ENCODE measurements at places on chromosomes 3 and 15. TPM values are rescaled to one million over a fixed set of nuclear protein-coding genes. Genes with fewer than 3 reads are reported as not detected.

GRCh38 chr3:177983320-177983719 lies 552.9 kb upstream of the KCNMB2 start:
- DNase-seq = no peak

CLN6 gene
- total RNA-seq = 10.9 TPM

TMEM207 gene
- total RNA-seq = not detected

LRRIQ4 gene
- not detected for total RNA-seq

VIPR1 gene
- total RNA-seq = 18.7 TPM

ZKSCAN7 gene
- total RNA-seq = 9.1 TPM

DNA sequence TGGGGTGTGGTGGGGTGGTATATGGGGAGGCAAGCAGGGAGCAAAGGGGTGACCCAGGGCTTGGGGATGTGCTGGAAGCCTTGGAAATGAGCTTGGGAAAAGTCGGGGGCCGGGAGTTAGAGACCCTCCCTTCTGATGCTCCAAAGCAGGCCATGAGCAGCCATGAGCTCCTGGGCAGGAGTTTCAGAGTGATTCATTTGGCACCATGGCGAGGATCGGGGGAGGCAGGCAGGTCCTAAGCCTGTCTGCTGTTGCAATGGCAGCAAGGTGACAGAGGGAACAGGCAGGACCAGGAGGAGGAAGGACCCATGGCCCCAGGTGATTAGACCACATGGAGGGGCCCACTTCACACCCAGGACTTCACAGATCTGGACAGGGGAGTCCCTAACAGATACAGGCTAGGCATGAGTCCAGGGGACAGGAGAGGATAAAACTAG lies 21.3 kb downstream of the RGMA start:
- no peak for DNase-seq

GRCh38 chr15:22968366-22968765 lies 11.8 kb downstream of the CYFIP1 start:
- DNase-seq = no peak

DNA sequence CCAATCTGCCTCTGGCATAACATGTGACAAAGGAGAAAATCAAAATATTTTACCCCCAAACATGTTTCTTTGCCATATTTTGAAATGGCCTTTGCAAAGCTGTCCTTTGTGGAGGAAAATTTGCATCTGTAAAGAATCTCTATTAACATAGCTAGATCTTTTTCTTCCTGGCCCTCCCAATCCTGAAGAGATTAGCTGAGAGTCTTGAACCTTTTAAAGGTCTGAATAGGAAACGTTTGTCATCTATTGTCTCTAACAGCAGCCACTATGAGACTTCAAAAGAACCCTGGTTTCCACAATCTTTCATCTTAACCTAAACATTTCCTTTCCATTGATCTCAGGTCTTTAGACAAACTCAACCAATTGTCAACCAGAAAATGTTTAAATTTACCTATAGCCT lies 520.9 kb upstream of the TGFBR2 start:
- DNase-seq = no peak
